ENCODE measurements at places on chromosomes 2 and 18. TPM values are rescaled to one million over a fixed set of nuclear protein-coding genes. Genes with fewer than 3 reads are reported as not detected.

AKAIN1 gene
- total RNA-seq: not detected

GRCh38 chr18:56910967-56911366, 235.9 kb upstream of the BOD1L2 start:
- DNase-seq: no peak

ARHGEF33 gene
- 1.3 TPM for total RNA-seq

- no peak for DNase-seq
Observed at GRCh38 chr2:150859877-150860276, 372.4 kb upstream of the RND3 start.

- DNase-seq: no peak
Observed at GRCh38 chr2:100107906-100108647, 34.3 kb downstream of the AFF3 start.

DNA sequence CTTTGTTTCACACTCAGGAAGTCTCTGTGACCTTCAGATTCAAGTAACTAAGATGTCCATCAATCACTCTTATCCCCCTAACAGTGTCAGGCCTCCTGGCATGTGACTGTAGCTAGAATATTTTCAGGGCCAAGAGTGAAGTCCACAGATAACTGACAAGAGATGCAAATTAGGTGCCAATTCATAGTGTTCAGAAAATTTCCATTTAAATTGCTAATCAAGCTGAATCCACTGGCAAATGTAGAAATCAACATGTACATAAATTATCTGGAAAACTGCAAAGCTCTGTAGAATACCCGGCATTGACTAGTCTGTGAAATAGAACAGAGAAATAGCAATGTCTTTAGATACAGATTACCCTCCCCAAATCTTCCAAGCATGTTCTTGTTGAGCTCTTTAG, 38.6 kb upstream of the ARL4C start:
- DNase-seq: no peak

SLC16A14 gene
- 0.99 TPM for total RNA-seq

ING5 gene
- total RNA-seq: 28.5 TPM

NYAP2 gene
- total RNA-seq: 0.52 TPM

MAPRE3 gene
- 15.8 TPM for total RNA-seq

DNA sequence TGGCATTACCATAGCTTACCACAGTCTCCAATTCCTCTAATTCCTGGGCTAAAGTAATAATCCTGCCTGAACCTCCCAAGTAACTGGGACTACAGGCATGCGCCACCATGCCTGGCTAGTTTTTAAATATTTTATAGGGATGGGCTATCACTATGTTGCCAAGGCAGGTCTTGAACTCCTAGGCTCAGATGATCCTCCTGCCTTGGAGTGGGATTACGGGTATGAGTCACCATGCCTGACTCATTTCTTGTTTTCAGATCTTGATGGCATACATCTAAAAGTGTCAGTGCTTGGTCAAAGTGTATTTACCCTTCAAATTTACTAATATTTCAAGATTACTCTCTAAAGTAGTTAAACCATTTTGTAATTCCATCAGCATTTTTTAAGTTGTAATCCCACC, 9.4 kb upstream of the SOCS6 start:
- DNase-seq: no peak

DNA sequence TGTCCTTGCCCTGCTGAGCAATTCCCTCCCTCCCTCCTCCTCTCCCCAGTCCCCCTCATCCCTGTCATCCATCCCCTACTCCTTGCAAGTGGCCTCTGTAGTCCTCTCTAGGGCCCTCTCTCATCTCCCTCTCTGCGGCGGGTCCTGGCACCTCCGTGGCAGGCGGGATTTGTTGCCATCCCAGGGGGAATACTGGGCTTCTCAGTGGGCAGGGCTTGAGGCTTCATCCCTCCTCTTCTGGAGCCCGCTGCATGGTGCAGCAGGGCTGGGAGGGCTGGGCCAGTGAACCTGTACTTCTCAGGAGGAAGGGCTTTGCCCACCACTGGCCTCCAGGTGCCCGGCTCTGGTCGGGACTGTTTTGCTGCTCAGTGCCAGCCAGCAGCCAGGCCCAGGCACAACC, 216.2 kb downstream of the TFCP2L1 start:
- no peak for DNase-seq

DNA sequence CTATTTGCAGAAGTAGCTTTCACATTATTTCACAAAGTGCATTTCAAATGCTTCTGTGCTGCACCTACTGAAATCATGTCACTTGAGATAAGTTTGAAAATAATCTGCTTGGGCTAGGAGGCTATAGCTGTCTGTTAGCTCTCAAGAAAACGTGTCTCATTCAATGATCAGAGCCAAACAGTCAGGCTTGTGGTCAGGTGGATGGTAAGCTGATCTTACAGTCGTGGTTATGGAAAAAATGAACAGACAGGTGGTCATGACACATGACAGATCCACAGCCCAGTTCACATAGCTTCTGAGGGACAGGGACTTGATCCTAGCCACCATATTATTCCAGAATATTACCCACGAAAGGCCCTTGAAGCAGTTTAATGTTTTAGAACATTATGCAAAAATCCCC, 26.5 kb upstream of the RFX8 start:
- DNase-seq: no peak

DNA sequence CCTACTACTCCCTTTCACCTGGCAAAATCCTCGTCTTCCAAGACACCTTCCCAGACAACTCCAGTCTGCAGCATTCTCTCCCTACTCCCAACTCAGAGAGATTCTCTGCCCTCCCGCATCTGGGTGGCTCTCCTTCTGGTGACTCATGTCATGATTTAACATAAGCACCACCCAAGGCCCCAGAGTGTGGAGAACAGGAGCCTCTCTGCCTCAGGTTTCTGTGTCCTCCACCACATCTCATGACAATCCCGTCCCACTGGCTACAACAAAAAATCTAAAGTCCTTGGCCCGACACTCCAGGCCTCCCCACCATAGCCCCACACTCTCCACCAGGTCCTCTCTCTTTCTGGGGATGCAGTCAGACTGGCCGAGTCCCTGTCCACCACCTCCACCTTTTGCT, 197.1 kb downstream of the BCL11A start:
- no peak for DNase-seq

DNAJB2 gene
- 68.0 TPM for total RNA-seq

DNA sequence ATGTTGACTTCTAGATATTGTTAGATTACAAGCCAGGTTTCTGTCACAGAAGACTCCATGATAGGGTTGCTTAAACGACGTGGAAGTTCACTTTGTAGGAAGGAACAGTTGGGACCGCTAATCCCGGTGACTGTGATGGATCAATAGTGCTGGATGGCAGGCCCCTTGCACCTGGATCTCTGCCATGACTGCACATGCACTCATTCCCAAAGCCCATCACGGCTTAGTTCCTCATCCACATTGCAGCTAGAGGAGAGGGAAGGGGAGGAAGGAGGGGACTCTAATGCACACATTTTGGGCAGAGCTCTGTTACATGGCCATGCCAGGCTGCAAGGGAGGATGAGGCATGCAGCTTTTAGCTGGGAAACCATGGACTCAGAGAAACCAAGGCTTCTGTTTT, 773.7 kb upstream of the RAB6C start:
- peak; percentile 46 for DNase-seq

DNA sequence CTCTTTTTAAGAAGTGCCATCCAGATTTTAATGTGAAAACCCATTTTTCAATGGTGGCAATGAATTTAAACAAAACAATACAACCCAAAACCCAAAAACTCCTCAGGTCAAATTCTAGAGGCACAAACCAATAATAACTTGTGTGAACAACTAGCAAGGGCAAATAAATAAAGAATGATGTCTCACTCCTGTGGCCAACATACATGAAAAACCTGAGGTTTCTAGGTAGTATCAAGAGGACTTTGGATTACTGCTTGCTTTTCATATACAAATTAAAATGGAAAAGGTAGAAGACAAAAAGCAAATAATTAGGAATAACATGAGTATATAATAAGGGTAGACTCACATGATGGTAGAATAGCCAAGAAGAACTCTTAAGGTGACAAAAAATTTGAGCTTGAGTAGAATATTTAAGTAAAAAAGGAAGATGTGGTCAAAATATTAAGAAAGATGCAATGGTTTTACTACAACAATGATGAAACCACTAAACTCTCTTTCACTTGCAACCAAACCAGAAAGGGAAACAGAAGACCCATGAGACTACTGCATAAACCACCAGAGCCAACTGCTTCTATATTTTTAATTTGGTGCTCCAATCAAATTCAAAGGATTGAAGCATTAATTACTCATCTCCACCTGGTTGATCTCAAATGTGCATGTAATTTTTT, 53.5 kb downstream of the DARS1 start:
- DNase-seq: no peak

- peak; percentile 48 for DNase-seq
Observed at GRCh38 chr18:77088963-77089722, 43.4 kb downstream of the MBP start.

ME2 gene
- 24.1 TPM for total RNA-seq

DNA sequence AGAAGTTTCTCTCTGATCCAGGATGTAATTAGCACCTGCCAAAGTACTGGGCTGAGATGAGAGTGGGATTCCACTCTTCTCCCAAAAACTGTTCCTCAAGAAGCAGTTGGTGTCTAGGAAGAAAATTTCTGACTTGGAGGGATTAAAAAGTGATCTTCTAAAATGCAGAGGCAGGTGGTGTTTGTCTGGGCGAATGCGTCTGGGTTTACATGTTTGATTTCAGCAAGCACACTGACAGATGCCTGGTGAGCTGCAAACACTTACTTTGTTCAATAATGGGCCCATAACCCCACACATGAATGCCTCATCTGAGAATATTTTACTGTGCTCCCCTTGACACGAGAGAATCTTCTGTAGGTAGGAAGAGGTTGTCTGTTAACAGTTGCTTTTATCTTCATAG, 24.3 kb upstream of the KCNF1 start:
- no peak for DNase-seq

ARHGAP15 gene
- total RNA-seq: 1.3 TPM

GRCh38 chr2:121887513-121888188, 132.2 kb downstream of the TSN start:
- DNase-seq: no peak

DNA sequence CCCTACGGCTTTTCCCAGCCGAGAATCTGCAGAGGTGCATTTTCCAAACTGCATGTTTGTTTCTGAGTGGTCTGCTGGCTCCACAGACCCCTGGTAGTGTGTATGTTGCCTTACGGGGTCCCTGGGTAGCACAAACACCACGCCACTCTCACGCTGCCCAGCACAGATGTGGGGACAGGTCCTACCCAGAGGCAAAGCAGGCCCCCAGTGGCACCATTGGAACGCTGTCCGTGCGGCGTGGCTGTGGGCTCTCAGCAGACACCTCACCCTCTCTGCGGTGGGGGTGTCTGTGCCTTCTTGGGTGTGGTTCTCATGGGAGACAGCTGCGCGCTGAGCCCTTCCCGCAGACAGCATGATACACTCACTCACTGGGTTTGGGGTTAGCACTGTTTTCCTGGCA, 137.4 kb downstream of the NFATC1 start:
- no peak for DNase-seq

All from body of pancreas (tissue), 4 donors.